ENCODE measurements at places on chromosomes 2 and 18.

DNA sequence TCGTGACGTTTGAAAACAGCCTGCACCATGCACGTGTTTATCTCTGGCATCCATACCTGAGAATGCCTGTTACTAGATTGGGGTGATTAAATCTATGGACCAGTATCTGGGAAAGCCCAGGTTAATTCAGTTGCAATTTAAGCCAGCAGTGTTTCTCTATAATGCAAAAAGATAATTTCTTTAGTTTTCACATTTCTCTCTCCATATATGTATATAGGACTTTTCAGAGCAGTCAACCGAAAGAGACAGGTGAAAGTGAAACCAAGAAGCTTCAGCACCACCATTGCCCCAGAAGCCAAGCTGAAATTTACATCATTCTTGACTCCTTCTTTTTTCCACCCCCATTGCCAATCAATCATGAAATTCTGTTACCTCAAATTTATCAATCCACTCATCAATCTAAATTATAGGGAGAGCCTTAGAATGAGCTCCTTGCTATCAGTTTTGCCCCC is 2.7 kb upstream of the LRP2 start:
- DNase-seq: peak; percentile 8

DNA sequence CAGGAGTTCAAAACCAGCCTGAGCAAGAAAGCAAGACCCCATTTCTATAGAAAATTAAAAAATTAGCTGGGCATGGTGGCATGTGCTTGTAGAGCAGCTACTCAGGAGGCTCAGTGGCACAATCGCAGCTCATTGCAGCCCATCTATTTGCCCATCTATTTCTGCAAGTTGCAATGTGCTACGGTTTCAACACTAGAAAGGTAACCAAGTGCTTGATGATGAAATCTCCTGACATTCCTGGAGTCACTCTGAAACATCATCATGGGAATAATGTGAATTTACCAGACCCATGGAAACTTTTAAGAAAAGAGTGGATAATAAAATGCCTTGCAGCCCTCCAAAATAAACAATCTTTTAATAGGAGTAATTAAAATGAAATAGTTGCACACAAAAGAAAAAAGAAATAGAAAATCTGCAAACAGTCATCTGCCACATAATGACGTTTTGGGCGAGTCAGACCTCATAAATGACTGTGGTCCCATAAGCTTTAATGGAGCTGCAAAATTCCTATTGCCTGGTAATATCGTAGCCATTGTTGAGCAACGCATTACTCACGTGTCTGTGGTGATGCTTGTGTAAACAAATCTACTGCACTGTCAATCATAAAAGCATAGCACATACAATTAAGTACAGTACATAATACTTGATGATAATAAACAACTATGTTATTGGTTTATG is 46.6 kb upstream of the AMMECR1L start:
- no peak for DNase-seq

DNA sequence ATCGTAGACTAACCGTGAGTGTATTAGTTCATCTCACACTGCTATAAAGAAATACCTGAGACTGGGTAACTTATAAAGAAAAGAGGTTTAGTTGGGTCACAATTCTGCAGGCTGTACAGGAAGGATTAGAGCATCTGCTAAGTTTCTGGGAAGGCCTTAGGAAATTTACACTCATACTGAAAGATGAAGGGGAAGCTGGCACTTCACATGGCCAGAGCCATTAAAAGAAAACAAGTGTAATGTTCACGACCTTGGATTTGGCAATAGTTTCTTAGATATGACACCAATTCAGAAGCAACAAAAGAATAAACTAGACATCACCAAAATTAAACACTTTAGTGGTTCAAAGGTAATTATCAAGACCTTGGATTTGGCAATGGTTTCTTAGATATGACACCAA is 23.8 kb downstream of the ABCB11 start:
- no peak for DNase-seq

DNA sequence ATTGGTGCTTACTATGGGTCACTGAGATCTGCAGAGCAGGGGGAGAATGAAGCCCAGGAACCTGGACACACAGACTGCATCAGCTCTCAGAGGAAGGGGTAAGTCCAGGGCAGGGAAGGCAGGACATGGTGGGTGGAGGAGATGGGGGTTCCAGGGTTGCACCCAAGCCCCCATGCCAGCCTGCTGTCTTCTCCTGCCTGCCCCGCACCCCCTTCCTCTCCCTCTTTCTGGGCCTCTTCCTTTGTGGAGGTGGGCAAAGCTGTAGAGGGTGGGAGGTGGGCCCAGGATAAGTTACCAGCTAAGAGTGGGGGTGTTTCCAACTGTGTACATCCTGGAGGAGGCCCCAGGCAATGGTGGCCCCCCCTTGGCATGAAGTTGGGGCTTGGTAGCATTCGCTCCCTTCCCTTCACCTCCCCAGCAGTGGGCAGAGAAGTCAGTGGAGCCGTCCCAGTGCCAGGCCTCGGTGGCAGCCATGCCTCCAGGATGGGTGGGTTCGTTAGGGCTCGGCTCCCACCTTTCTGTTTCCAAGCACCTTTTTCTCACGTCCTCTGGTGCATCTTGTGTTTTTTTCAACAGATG is 132.2 kb downstream of the CLIP4 start:
- no peak for DNase-seq

DNA sequence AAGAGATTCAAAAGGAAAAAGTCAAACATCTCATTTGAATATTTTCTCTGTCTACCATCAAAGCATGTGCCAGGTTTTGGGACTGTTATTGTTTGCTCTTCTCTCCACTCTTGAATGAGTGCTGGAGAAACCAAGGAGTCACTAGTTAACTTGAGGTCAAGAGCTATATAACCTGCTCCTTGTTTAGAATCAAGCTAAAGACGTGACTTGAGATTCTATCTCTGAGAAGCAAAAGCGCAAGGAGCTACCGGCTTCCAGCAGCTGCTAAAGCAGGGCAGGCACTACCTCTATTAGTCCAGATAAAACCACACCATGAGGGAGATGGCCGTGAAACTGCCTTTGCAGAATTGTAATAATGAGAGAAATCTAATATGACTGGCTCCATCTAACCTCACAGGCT is 36.0 kb downstream of the UXS1 start:
- DNase-seq: no peak

DNA sequence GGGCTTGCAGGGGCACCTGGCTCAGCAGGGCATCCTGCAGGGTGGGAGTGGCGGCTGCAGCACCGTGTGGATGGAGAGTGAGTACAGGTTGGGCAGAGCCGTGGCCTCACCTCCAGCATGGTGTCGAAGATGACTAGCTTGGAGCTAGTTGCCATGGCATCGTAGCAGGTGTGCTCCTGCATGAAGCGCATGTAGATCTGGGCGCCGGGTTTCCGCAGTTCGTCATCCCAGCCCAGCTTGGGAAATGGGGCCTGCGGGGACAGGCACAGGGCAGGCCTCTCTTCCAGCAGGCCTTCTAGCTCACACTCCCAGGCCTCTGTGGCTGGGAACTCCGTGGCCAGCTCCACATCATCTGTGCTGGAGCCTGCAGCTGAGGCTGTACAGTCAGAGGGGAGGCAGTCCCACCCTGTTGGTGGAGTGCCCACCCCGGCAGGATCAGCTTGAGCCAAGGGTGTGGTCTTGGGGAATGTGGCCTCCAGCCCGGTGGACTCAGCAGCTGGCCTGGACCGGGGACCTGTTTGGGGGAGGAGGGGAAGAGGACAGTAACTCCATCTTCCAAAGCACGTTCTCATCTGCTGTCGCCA is 1.6 kb downstream of the PRKAG3 start:
- no peak for DNase-seq

GRCh38 chr2:15638720-15639119 is 47.1 kb downstream of the DDX1 start:
- DNase-seq: no peak

DNA sequence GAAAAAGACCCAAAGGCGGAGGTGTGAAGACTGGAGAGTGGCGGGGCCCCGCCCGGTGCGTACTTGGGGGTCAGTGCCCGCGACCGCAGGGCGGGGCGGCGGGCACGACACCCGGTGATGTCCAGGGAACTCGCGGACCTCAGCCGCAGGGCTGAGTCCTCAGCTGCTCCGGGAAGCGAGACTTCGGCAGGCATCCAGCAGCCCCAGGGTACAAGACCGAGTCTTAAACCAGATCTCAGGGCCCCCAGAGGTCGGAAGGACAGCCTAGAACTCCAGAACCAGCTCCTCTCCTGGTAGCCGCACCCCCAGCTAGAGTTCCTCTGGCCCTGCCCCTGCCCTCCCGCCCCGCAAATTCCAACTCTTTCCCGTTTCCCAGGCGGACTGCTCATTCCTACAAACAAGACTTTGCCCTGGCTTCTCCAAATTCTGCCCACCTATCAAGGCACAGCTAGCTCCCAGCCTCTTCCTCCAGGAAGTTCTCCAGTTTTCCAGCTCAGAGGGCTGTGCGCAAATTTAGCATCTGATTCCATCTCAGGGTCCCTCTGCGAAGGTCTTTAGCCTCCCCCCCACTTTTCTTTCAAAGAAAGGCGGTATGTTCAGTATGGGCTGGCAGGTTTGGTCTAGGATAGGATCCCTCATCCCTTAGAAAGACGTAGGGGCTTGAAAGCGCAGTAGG is 26.0 kb upstream of the NOTO start:
- no peak for DNase-seq

DNA sequence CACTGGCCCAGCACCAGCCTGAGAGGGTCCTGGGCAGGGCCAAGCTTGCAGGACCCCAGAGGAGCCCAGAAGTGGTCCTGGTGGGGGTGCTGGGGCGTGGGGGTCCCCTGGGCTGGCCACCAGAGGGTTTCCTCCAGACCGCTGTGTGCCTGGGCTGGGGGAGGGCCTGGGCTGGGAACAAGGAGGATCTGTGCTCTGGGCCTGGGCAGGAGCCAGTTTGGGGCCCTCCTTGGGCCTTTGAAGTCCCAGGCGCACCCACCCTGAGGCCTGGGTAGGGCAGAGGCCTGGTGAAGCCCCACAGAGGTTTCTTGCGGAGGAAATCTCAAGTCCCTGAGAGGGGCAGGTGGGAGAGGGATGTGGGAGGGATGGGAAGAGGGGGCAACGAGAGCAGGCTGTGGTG is 63.4 kb upstream of the GPC1 start:
- DNase-seq: no peak

- DNase-seq: no peak
Measured at GRCh38 chr2:125681976-125682805, 973.8 kb upstream of the GYPC start.

DNA sequence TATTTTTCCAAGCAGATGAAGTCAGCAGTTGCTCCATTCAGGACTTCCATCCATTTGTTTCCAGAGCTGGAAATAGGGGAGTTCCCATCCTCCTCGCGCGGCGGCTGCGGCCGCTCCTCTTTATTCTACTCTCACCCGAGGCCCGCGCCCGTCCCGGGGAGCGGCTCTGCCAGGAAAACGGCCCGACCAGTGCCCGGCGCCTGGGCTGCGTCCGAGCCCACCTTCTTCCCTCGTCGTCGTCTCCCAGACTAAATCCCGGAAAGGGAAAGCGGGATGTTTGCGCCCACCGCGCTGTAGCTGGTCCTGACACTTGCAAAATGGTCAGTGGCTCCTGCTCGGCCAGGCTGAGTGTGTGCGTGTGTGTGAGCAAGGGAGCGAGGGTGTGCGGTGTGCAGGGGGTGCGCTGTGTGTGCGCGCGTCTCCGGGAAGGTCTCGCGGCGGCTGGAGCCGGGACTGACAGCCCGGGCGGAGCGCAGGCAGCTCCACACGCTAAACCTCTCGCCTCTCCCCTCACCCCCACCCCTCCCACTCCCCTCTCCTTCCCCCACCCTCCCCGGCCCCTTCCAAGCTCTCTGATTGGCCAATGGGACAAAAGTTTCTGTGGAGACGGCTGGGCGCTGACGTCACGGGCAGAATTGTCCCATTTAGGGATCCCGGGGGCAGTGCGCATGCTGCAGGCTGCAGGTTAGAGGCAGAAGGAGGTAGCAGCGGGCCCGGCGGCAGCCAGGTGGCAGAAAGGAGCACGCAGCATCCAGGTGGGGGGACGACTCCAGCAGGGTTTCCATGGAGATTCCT is at the start of gene NOL4:
Gene NOL4 (minus strand): TSS at position 491 of the 795 bp plus-strand sequence. CDS start 1,660 bp downstream, outside the sequence.
- no peak for DNase-seq
